ENCODE measurements at places on chromosomes 13 and 19.

GRCh38 chr19:11364935-11365334 is 9.5 kb upstream of the SWSAP1 start:
- DNase-seq, result no peak

- no peak for DNase-seq
Observed at GRCh38 chr13:110454227-110454859, 107.2 kb downstream of the RAB20 start.

DNA sequence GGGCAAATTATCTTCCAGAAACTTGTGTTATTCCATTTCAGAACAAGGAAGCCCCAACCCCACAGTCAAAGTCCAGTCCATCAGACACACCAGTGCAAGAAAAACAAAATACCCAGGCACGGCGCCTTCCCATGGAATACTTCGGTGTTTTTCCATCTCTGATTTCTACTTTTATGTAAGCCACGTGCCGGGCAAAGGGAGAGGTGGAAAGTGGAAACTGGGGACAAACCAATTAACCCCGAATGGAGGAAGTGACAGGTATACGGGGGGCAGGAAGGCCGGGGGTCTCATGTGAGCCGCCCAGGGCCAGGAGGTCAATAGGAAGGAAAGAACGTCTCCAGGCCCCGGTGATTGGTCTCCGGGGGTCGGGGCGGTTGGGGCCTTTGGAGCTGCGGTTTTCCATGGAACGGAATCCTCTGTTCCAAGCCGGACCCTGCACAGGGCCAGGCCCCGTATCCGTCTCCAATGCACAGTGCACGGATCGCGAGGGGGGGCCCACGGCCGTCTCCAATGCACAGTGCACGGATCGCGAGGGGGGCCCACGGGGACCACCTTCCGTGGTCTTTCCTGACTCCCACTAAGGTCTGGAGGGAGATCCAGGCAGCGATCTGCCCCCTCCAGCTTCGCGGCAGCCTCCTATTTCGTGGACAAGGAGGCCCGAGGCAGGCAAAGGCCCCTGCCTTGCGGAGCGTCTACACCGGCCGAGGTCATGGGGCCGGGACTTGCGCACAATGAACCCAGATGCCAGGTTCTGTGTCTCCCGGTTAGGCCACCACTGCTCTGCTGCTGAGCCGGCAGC is 79.7 kb downstream of the GADD45B start:
- no peak for DNase-seq

- no peak for DNase-seq
Observed at GRCh38 chr13:93116809-93117208, 109.8 kb upstream of the GPC6 start.

DNA sequence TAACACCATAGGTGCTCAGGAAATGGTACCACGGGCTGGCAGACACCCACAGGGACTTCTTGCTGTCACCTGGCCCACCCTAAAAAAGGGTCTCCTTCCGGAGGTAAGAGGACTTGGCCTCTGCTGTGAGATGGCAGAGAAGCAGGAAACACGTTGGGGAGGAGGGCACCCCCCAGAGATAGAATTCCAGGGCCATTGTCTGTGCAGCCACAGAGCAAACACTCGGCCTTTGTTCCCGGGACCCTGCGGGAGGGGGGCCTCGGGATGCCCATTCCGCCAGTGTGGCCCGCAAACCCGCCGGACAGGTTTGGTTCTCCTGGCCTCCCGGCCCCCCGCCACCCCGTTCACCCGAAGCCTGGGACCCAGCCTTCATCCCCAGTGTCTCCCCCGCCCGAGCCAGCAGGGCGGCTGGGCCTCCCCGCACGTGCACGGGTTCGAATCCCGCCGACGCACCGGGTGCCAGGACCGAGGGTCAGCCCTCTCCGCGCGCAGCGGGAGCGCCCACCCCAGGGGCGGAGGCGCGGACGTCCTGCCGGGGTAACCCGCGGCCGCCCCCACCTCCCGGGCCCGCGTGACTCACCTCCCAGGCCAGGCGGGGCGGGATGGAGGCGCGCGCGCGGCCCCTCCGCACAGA is 714 bp downstream of the PLPP2 start:
- no peak for DNase-seq

DNA sequence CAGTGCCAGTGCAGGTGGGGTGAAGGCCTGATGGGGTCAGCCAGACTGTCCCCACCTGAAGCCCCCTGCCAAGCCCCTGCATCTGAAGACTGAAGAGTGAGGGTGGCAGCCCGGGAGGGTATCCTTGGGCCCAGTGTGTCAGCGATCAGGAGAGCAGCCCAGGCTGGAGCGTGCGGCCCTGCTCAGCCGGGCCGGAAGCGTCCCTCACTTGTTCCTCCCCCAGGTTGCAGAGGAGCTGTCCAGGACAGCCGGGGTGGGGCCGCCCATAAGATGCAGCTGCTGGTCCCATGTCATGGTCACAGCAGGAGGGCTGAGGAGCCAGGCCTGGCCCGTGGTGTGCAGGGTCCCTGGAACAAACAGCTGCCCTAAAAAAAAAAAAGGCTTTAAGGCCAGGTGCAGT is 55.4 kb downstream of the KDM4B start:
- no peak for DNase-seq

DNA sequence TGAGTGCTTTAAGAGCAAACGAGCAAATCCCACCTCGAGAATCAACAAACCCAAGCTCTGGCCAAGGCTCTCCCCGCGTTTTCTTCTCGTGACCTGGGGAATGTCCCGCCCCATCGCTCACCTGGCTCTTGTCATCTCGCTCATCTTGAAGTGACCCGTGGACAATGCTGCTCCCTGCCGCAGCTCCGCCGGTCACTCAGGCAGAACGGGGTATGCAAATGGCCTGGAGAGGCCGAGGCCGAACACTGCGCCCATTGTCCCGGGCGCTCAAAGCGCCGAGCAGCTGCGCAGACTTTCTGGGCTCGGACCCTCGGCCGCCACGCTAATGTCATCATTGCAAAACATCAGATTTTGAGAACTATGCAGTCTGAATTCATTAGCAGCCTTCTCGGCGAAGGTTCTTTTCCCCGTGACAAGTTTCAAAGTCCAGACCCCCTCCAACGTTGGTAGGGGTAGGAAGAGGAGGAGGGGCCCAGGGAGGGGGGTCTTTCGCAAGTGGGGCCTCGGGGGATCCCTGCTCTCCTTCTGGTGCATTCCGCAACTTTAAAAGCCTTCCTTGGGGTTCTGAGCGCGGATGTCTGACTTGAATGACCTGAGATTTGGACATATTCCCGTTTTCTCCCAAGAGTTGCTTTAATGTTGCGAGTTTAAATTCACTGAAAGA is 39.7 kb downstream of the SOX1 start:
- DNase-seq, result no peak

GRCh38 chr13:42114278-42114677 is 65.8 kb downstream of the DGKH start:
- no peak for DNase-seq

- DNase-seq, result no peak
Observed at GRCh38 chr13:101829484-101829883, 377.0 kb downstream of the ITGBL1 start.

DNA sequence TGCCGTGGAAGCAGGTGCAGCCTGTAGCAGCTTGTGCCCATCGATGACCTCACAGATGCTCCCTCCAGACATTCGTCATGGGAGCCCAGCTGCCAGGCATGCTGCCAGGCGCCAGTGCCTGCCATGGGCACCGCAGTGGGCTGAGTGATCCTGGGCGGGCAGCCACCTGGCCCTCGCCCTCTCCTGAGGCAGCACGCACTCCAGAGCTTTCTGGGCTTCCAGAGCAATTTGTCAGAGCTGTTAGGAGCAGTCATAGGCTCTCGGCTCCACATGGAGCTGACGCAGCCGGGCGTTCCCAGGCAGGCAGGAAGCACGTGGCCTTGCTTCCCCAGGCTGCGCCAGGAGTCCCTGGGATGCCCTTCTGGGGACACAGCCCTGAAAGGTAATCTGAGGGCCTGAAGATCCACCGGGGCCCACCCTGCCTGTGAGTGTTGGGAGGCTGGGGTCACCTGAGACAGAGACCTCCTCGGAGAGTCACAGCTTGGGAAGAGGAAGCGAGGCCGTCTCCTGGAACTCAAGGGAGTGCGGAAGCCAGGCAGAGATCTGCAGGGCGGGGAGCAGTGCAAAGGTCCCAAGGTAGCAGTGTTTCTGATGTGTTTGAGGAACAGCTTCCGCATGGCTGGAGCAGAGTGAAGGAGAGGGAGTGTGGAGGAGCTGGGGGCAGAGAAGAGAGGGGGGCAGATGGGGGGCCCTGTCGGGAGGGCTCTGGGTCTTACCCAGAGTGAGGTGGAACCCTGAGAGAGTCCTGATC is 50.6 kb downstream of the DPF1 start:
- no peak for DNase-seq

GRCh38 chr13:27794368-27794691 is 2.0 kb downstream of the GSX1 start:
- DNase-seq, result no peak

- DNase-seq, result peak; percentile 82
Observed at GRCh38 chr19:10501971-10502523, 1.1 kb downstream of the KEAP1 start.

GRCh38 chr13:109541081-109541480 is 245.3 kb downstream of the IRS2 start:
- no peak for DNase-seq

DNA sequence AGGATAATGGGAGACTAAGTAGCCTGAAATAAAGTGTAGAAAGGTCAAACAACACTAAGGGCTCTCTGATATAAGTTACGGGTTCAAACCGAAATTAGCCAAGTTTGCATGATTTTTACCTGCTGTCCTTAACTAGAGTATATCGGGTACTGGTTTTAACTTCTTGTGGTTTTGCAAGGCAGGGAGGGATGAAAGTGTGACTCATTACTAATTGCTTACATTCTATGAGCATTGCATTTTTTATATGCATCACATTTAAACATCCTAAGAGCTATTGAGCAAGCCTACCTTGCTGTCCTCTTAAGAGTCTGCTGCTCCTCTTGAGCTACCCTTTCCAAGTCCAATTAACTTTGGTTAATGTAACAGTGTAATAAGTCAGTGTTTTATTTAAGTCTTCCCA is 415.4 kb downstream of the SLITRK5 start:
- DNase-seq, result no peak

All from activated CD8-positive, alpha-beta memory T cell treated with anti-CD3 and anti-CD28 coated beads, Interleukin-2, amount 50 U/mL, for 48 hours (primary cell).